ENCODE measurements at places on chromosomes 6 and 20.

GRCh38 chr6:152233547-152234320 is 403.4 kb downstream of the SYNE1 start:
- no peak for DNase-seq

GRCh38 chr6:81307651-81308214 is 444.7 kb downstream of the TENT5A start:
- no peak for DNase-seq

DNA sequence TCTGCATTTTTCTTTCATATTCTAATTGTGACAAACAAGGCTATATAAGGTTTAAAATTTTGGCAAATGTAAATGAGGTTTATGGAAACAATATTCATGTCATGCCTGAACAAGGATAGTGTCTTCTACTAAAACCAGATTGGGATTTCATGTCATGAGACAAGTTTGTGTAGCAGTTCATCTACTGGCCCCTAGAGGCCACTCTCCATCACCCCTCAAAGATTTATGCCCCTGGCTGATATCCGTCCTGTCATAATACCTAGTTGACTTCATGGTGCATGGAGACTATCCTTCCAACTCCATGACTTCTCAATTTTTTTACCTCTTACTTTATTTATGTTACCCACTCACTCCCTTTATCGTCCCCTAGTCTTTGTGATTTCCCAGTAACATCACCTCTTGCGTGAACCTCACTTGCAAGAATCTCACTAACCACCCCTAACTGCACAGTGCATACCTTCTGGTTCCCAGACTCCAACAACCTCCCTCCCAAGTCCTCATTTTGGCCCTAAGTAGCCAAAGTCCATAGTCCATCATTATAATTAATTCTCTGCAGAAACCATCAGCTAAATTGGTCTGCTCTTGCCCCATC is 179.8 kb downstream of the TASP1 start:
- no peak for DNase-seq

GRCh38 chr6:150620244-150620643 is 20.6 kb downstream of the PLEKHG1 start:
- no peak for DNase-seq

DNA sequence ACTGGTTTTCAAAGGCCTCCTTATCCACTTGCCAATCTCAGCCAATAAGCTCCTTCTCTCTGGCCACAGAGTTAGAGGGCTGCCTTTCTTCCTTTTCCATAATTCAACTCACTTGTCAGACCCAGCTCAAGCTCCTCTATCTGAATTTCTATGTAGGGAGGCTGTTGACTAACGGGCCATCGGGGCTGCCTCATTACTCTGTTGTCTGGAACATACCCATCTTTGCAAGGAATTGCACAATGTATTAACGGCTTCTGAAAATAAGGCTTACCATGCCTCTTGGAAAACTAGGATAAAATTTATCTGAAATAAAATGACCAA is 28.5 kb upstream of the KIF6 start:
- DNase-seq: no peak

DNA sequence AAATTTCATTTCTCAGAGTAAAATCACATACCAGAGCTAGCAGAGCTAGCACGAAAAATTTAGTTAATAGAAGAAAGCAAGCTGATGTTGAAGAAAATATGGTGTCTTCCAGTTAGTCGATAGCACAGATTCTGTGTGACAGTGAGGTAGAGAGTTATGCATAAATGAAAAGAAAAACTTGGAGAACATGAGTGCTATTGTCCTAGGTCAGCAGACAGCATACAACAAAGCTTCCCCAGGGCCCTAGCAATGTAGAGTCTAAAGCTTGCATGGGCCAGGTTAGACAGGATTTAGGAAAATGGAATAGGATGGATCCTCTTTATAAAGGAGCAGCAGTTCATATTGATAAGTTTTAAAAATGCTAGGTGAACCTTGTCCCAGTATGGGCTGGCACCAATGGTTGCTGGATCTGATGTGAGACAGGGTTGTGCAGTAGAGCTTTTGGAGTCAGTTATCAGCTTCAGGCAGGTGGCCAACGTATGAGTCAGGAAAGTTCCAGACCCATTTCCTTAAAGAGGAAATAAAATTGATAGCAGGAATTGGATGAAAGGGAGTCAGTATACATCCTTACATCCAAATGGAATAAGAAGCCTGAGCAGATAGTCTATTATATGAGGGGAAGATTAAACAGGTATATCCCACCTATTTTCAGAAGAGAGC is 277.2 kb downstream of the FRK start:
- DNase-seq: no peak

- DNase-seq: no peak
These were observed 21.1 kb upstream of the NEDD9 start for GRCh38 chr6:11253594-11253993.

- DNase-seq: no peak
These were observed 17.5 kb upstream of the TRAF3IP2 start for GRCh38 chr6:111623046-111623718.

- no peak for DNase-seq
These were observed 21.9 kb downstream of the SAMD5 start for GRCh38 chr6:147530132-147531060.
